ENCODE measurements at places on chromosomes 2 and 18.
A peak's percentile ranks its signal among the peaks of the same experiment; 100 is the strongest.

- no peak for DNase-seq
Observed at GRCh38 chr2:200307724-200308545, 1.4 kb downstream of the SPATS2L start.

DNA sequence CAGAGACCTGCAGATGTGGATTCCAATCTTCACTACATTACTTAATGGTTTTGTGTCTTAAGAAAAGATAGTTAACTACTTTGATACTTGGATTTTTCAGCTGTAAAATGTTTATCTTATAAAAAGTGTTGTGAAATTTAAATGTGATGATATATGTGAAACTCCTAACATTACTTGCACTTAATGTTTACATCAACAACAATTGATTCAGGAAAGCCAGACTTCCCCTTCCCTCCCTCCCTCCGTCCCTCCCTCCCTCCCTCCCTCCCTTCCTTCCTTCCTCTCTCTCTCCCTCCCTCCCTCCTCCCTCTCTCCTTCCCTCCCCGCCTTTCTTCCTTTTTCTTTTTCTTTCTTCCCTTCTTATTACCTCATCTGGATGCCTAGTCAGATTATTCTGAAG lies 773.9 kb upstream of the FAM98A start:
- DNase-seq: no peak

DNA sequence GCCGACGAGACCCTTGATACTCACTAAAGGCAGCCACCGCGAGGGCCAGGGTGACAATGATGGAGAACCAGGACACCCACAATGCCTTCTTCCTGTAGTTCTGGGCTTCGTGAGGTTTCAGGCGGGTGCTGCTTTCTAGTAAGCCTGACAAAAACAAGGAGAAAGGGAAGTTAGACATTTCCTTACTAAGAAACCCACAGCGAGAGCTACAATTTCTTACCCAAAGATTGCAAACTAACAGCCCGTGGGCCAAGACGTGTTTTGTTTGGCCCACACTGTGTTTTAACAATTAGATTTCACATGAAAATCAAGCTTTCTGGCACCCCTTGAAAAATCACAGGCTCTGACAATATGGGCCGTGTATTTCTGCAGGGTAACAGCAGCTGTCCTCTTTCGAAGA lies 5.6 kb downstream of the TMEM163 start:
- DNase-seq: no peak

GRCh38 chr18:23071285-23071684 lies 64.0 kb upstream of the CABLES1 start:
- peak; percentile 14 for DNase-seq

DNA sequence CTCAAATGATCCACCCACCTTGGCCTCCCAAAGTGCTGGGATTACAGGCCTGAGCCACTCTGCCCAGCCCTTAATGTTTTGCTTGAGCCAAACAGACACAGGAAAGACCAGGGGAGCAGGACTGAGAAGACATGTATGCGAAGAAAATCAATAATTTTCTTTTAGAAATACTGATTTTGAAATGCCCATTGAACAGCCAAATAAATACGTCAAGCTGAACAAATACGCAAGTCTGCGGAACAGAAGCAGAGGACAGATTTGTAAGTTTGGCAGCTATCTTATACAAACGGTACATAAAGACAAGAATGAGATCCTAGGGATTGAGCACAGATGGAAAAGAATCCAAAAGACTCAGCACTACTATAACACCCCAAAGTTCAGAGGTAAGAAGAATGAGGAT lies 20.8 kb downstream of the SF3B1 start:
- DNase-seq: no peak

GRCh38 chr2:190378880-190379237 lies 29.3 kb upstream of the MFSD6 start:
- no peak for DNase-seq

- DNase-seq: no peak
Observed at GRCh38 chr2:239502430-239503186, 101.8 kb upstream of the HDAC4 start.

GRCh38 chr18:26540043-26540628 lies 8.2 kb downstream of the KCTD1 start:
- DNase-seq: no peak

DNA sequence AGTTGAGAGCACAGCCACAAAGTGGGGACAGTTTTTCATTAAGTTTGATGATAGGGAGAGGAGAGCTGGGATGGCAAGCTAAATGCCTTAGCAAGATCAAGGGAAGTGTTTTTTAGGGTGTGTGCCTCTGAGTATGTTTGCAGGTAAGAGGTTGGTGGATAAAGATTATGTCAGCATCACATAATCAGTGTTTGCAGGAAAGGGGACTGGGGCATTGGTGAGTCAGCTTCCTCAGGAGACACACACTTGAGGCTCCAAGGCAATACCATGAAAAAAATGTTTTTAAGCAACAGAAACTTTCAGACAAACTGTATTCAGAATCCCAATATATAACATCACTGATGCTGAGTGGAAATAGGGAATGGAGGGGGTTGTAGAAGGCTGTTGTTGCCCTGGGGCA lies 25.4 kb upstream of the DTNB start:
- no peak for DNase-seq

- no peak for DNase-seq
Observed at GRCh38 chr2:8229546-8229986, 452.3 kb upstream of the ID2 start.

DNA sequence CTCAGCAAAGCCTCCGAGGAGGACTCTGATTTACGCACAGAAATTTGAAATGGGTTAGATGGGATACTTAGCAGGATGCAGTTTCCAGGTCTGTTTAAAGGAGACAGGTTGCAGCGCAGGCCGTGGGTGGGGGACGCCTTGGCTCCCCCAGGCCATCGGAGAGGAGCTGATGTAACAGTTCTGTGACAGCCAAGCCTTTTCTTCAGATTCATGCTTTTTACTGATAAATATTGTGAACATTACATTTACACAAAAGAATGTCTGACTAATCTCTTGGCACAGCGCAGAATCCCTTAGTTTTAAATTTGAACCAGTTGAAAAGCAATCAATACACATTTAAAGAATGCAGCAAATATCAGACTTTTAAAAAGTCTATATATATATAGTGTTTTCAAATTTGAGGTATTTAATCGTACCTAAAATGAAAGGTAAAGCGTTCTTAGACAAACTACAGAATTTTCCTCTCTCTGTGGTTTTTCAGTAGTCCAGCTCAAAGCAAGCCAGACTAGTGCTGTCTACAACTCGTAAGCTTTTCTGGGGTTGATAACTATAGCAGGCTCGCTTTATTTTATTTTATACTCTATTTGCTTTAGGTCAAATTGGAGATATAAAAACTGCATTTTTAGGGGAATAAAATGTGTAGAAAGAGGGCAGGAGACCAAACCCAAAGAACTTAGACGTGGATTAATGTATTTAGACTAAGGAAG lies 221.9 kb downstream of the PIEZO2 start:
- DNase-seq: no peak

- no peak for DNase-seq
Observed at GRCh38 chr2:11011359-11011758, 99.6 kb downstream of the KCNF1 start.

DNA sequence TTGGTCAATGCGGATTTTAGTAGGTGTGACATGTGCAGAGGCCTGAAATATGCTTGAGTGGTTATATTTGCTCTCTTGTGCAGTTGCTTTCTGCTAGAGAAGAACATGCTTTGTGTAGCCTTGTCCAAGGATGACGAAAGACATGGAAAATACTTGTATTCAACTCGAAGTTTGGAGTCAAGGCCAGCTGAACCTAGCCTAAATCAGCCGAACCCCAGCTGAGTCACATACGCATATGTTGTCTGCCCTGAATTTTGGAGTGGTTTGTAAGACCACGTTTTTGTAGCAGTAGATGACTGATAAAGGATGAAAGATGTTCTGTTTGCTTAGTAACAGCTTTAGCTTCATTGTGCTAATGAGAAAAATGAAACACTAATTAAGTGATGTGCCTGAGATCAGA lies 22.5 kb upstream of the SPAG16 start:
- DNase-seq: no peak

- no peak for DNase-seq
Observed at GRCh38 chr18:77077401-77077800, 55.2 kb downstream of the MBP start.

DNA sequence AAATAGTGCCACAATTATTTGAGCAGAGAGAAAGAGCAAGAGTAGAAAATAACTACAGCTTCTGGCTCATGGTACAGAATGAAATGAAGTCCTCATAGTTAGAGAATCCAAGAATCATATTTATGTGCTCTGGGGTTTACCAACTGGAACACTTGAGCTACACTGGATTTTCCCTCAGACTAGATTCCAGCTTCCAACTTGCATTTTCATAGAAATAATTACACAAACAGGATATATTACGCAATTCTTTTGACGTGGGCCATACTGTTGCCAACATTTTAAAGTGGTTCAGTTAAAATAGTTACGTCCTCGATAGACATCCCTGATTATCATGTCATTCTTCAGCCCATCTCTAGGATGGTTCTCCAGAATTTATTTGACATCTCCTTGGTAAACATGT lies 129.2 kb downstream of the ETAA1 start:
- no peak for DNase-seq

GRCh38 chr18:79844999-79845563 lies 47.3 kb downstream of the KCNG2 start:
- DNase-seq: no peak

DNA sequence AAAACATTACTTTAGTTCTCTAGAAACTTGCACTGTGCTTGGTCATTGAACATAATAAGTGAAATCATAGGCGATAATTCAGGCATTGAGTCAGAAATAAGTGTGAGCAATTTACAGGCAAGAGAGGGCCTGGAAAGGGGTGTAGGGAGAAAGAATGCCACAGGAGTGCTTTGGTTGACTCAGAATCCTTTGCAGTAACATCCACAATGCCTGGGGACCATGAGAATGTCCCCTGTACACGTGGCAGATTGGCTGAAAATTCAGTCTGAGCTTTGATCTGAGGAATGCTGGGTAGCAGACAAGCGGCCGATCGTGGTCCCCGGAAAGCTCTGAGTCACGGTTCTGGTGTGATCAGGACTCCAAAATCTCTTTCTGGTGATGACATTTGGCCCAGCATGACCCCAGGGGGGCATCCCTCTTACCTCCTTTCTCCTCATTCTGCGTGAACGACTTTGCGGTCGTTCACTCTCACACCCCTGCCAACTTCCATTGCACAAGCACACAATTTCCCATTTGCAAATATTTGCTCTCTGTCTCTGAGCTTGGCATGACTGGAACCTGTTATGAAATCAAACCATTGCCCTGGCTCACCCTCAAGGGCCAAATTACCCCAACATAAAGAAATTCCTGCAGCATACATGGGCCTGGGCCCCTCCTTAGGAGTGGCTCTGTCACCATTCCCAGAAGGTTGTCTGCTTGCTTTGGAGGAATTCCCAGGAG lies 305.0 kb upstream of the EPAS1 start:
- no peak for DNase-seq

DNA sequence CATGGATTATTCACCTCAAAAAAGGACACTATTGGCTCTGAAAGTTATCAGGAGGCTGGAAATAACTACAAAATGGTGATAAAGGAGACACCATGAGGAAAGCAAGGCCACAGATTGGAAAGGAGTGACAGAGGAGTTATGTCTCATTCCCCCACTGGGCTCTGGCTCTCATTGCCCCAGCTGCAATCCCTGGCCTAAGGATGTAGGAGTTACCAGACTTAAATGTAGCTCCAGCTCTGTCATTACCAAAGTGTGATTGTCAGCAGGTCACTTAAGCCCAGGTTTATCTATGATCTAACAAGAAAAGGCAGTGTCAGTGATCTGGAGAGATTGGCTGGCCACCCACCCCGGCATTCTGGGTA lies 1228.2 kb upstream of the DDX18 start:
- DNase-seq: no peak

DNA sequence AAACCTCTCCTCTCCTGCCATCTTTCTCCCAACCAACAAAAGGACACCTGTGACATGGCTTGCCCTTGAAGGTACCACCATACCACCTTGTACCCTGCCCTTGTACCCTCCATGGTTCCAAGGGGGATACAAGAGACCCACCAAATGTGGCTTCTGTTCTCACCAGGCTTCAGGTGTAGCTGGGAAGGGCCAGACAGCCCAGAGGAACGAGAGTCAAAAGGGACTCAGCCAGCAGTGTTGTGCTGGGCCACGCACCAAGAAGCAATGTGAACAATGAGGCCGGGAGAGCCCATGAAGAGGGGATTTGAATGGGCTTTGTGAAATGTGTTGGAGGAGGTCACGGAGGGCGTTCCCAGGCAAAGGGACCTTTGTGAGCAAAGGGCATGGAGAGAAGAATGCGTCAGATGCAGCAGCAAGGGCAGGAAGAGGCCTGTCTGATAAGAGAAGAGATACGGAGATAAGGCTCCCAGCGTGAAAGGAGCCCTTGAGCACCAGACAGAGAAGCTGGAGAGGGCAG lies 48.6 kb downstream of the PLB1 start:
- no peak for DNase-seq

DNA sequence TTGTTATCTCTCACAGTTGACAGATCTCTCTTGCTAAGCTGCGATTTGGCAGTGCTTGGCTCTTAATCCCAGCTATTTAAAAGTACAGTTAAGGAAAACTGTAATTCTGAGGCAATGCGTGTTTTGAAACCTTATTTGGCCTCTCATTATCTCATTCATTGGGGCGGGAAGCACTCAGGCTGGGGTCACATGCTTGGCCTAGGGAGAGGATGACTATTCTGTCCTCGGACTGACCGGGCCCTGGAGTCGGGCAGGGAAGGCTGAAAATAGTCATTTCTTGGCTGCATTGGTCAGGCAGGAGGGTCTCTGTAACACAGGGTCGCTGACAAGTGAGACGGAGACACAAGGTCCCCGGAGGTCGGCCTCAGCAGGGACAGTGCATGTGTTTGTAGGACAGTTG lies 20.2 kb upstream of the EMILIN2 start:
- DNase-seq: no peak

GRCh38 chr2:200090683-200091082 lies 135.3 kb downstream of the MAIP1 start:
- no peak for DNase-seq

DNA sequence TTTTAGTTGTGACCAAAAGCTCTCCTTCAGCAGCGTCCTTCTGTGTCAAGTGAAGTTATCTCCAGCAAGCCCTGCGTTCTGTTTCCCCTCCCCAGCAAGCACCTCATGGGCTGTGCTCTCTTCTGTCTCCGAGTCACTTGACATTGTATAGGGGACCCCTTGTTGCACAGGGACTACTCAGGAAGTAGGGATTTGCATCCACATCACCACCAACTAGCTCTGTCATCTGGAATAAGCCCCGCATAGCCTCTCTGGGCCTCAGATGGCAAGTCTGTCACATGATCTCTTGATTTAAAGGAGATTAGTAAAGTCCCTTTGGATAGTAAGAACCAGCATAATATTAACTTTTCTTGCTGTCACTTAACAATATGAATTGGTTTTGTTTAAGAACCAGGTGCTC lies 32.0 kb upstream of the STPG4 start:
- no peak for DNase-seq

GRCh38 chr2:234092344-234092743 lies 41.8 kb downstream of the SPP2 start:
- DNase-seq: no peak

GRCh38 chr2:161107265-161107664 lies 53.0 kb upstream of the TANK start:
- DNase-seq: no peak

- no peak for DNase-seq
Observed at GRCh38 chr2:105078906-105079495, 41.1 kb downstream of the MRPS9 start.

- no peak for DNase-seq
Observed at GRCh38 chr18:78271790-78272189, 707.8 kb upstream of the SALL3 start.
